ENCODE measurements at places on chromosomes 12 and 14.
A peak's percentile ranks its signal among the peaks of the same experiment; 100 is the strongest.

GRCh38 chr12:39627914-39628313 is 8.3 kb upstream of the ABCD2 start:
- peak; percentile 18 for DNase-seq

GRCh38 chr12:92044435-92044834 is 101.2 kb downstream of the BTG1 start:
- no peak for DNase-seq

DNA sequence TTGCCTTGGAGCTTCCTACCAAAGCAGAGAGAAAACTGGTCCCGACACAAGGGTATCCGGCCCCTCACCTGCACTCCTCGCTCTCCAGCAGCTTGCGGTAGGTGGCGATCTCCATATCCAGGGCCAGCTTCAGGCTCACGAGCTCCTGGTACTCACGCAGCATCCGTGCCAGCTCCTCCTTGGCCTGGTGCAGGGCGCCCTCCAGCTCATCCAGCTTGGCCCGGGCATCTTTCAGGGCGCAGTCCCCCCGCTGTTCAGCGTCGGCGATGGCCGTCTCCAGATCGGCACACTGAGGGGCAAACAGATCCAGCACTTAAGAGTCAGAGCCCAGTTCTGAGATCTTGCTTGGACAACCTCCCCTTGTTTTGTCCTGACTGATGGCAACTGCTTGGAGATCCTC is 13.7 kb downstream of the KRT72 start:
- DNase-seq, result no peak

DNA sequence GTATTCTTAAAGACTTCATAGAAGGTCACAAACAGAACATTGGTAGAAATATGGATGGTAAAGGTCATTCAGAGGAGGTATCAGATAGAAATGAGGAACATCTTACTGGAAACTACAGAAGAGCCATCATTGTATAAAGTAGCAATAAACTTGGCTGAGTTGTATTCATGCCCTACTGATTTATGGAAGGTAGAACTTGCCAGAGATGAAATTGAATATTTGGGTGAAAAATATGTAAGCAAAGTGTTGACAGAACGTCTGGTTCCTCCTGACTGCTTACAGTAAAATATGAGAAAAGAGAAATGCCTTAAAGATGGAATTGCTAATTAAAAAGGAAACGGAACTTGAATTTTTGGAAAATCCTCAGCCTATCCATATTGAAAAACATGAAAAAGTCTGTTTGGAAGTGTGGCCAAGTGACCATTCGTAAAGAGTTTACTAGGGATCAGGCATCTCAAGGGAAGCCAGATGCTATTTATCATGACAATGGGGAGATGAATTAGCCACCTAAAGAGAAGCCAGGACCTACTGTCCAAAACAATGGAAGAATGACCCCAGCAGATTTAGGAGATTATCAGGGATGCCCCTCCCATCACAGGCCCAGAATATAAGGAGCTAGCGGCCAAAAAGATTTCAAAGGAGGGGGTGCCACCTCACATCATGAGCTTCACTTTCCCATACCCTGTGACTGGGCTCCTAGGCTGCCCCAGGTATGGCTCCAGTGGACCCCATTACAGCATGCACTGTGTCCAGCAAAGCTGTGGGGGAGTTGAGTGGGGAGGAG is 189.3 kb downstream of the ITPR2 start:
- no peak for DNase-seq

- no peak for DNase-seq
These were observed 51.2 kb downstream of the TEAD4 start for GRCh38 chr12:3010214-3010930.

- no peak for DNase-seq
These were observed 82.4 kb downstream of the DIO3 start for GRCh38 chr14:101643651-101644050.

DNA sequence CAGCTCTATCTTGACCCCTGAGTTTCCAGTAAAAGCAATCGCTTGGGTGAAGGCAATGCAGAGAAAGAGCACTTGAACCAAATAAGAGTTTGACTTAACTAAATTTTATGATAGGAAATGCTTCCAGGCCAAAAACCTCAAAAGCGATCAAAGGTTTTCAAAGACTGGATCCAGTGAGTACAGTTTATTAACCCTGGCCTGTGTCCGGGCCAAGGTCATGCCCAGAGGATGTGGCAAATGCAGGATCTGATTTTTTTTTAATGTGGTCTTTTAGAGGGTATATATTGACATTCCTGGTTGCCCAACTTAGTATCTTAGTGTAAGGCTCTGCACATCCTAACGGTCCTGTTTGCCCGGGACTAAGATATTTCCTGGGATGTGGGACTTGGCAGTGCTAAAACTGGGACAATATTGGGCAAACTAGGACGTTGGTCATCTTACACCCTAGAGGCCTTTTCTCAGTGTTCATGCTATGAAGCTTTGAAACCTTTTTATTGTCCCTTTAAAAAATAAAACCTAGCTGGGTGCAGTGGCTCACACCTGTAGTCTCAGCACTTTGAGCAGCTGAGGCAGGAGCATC is 40.1 kb upstream of the TMED10 start:
- no peak for DNase-seq

- DNase-seq, result no peak
These were observed 8.5 kb upstream of the FGF23 start for GRCh38 chr12:4388032-4388431.

DNA sequence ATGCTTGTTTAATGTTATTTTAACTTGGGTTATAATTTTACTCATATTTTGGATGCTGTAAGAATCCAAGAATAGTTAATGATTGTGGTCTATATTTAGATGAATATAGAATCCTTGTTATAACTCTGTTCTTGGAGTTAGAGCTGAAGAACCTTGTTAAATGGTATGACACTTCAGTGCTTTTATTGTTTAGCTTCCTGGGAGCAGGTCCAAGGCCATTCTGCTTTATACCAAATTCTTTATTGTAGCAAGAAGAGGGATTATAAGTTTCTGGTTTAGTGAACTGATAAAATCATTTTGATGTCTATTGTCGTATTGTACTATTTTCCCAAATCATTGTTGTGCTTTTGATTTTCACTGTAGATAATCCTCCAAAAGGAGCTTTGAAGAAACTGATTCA is 69.4 kb downstream of the MIA2 start:
- no peak for DNase-seq
